Activated naive CD4-positive, alpha-beta T cell treated with anti-CD3 and anti-CD28 coated beads, Interleukin-2, amount 50 U/mL, for 16 hours (primary cell): ENCODE measurements at places on chromosomes 1 and 21.

DNA sequence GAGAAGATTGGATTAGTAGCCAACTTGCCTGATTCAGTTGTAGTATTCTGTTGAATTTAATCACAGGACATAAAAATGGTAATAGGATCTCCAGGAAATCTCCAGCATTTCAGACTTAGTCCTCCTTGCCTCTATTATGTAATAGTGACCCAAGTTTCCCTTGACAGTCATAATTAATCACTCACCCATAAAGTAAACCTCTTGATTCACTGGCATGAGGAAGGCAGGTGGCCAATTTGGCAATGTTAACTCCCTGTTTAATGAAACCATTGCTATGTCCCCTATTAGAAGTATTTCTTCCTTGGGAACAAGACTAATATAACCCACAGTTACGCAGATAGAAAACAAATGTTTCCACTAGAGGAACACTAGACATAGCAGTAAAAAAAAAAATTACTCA is 604.8 kb upstream of the CXADR start:
- no peak for DNase-seq

GRCh38 chr1:155316922-155317321 is 3.8 kb upstream of the RUSC1 start:
- no peak for DNase-seq

DNA sequence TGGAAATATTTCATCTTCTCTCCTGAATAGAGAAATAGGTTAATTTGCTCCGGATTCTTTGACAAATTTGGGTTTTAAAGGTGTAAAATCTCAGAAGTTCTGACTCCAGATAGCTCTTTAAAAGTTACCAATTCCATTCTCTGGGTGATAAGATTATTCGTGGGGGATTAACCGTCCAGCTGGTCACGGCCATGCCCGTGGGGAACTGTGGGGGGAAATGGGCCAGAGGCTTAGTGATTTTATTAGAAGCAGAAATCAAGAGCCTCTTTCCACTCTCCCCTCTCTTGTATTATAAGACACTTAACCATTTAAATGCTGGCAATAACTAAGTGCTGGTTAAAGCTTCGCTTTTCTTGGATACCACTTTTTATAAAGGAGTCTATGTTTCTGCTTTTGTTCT is 376.4 kb upstream of the KAZN start:
- no peak for DNase-seq

DNA sequence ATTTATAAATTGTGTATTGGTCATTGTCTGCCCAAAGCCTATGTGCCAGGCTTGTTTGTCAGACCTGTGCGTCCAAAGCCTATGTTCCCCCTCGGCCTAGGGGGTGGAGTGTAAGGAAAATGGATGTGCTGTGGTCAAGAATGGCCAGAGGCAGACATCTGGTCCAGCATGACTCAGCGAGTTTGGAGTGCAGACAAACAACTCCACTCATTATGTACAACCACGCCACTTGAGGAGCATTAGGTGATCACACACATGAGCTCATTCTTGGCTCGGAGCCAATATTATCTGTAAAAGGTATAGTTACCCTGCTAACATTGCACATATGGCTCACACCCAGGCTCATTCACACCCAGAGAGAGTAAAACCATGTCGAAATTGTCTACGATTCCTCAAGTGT is 1047.6 kb upstream of the ADGRL4 start:
- no peak for DNase-seq

DNA sequence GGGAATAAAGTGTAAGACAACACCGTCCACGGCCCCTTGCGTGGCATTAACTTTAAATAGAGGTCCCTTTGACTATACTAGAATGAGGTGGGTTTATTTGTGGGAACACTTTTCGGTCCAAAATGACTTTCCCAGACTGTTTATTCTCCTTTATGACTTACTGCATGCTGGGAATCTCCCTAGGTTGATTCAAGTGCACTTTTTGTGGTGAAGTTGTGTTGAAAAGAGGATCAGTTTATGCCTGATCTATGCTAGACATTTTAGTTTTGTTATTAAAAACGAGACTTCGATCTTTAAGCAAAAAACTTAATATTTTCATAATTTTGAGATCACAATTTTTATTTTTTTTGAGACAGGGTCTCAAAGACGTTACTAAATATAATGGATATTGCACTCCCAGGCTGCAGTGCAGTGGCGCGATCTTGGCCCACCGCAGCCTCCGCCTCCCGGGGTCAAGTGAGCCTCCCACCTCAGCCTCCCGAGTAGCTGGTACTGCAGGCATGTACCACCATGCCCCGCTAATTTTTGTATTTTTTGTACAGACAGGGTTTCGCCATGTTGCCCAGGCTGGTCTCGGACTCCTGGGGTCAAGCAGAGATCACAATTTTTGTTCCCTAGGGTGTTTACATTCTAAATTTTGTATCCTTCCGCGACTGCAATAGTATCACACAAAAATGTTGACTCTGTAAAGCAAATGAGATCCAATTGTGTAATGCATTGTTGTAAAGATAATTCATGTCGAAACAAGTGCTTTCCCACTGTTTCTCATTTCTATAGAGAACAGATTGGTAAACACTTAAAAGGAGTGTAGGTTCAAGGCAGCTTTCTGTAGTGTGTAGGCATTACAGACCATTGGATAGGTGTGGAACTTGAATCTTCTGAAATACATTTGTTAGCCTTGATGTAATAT is 1.6 kb downstream of the CDC42 start:
- DNase-seq = no peak

DNA sequence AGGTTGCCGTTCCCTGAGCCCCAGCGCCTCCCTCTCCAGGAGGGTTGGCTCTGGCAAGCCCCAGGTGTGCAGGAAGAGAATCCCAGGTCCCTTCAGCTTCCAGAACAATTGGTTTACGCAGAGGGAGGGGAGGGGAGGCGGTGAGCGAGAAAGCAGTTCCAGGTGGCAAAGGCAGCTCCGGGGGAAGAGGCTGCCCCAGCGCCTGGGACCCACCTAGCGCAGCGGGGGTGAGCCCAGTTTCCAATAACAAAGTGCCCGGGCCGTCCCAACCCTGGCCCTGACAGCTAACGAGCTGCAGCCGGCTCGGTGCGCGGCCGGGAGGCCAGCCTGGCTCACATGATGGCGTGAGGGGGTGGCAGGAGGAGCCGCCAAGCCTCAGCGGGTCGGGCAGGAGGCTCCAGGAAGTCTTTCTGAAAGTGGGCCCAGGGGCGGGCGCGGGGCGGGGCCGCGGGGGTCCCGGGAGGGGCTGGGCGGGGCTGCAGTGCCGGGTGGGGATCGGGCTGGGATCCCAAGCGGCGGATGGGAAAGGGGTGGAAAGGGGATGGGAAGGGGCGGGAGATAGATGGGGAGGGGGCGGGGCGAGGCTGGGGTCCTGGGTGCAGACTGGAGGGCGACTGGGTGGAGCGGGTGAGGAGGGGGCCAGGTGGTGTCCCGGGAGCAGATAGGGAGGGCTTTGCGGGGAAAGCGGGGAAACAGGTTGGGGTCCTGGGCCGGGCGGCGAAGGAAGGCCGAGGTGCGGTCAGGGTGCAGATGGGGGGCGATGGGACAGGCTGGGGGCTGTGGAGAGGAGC is 22.8 kb downstream of the DHRS3 start:
- DNase-seq = peak; percentile 40

GRCh38 chr1:214475331-214475730 is 76.1 kb downstream of the PTPN14 start:
- no peak for DNase-seq
